ENCODE measurements at places on chromosomes 7 and 10. TPM values are rescaled to one million over a fixed set of nuclear protein-coding genes. Genes with fewer than 3 reads are reported as not detected.

Gene HOXA3
- total RNA-seq = not detected

Gene CLRN3
- not detected for total RNA-seq

DNA sequence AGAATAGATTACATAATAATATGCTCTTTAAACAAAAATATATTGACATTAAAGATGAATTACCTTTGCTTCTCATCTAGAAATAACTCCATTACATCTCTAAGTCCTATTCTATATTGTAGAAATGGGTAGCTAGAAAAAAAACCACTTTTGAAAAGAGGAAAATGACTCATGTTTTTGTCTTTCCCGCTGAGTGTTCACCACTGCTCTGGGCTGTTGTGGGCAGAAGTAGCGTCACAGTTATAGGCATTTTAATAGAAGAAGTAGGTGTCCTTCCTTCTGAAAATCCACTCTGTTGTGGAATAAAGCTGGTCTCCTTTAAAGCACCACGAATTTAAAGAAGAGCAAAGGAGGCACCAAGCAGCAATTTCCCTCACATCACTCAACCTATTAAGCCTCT is 117.6 kb upstream of the NFE2L3 start:
- DNase-seq = no peak

GRCh38 chr7:25624051-25624450 is 395.8 kb upstream of the NPVF start:
- DNase-seq = no peak

DNA sequence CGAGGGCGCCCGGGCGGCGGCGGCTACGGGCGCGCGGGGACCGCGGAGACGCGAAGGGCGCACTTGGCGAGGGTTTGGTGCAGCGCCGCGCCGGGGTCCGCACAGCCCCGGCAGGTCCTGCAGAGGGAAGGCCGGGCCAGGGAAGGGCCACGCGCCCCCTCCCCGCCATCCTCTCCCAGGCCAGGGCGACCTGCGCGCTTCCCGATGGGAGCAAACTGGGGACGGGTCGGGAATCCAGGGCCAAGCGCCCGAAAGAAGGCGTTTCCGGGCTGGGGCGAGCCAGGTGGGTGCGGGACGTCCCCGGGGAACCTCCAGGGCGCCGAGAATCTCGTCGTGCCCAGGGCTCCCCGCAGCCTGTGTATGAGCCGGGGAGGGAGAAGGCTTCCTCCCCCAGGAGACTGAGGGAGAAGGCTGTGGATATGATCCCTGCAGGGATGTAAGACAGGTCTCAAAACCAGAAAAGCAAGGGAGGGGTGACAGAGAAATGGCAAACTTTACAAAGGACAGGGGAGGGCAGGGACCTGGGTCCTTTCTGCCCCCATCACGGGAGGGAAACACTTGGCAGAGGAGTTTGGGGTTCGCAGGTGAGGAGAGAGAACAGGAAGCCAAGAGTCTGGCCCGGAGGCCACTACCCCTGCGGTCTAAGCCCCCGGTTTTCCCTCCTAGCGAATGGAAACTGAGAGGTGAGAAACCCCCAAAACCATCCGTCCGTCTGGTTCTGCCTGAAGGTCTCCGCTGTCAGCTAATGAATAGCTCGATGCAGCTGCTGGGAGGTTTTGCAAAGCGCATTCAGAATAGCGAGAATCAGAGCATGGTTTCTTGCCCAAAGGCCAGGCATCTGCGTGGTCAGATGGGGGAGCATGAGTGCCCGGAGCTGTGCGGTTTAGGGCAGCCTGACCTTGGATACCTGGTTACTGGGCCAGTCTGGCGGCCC is 674 bp downstream of the AMZ1 start:
- no peak for DNase-seq

GRCh38 chr10:104516986-104517385 is 124.1 kb upstream of the SORCS3 start:
- DNase-seq = no peak
